H54 (cell line): ENCODE measurements at places on chromosomes 5 and 9.

- DNase-seq = no peak
These were observed 34.2 kb upstream of the GRPEL2 start for GRCh38 chr5:149310947-149311658.

- DNase-seq = peak; percentile 97
These were observed 180.4 kb downstream of the GAS1 start for GRCh38 chr9:86766912-86767311.

GRCh38 chr5:57717555-57717954 lies 234.9 kb upstream of the ACTBL2 start:
- DNase-seq = no peak

DNA sequence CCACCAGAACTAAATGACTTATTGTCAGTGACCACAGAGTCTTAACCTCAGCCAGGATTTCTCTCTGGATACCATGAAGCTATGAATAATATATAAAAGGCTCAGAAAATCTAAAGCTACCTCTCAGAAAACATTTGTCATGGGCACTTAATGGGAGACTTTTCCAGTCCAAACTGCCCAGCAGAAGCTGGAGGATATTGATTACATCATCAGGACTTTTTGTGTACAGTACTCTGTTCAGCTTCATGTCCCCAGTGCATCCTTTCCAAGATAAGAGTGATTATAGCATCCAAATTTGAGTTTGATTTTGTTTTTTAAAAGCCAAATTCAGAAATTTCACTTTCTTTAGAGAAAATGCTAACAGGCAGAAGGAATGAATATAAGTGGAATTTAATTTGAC lies 123.9 kb upstream of the C6 start:
- no peak for DNase-seq
